Stimulated activated CD8-positive, alpha-beta memory T cell treated with anti-CD3 and anti-CD28 coated beads, Interleukin-2, amount 100 ng/mL, for 1 hour (primary cell): ENCODE measurements at places on chromosomes 5 and 9.

DNA sequence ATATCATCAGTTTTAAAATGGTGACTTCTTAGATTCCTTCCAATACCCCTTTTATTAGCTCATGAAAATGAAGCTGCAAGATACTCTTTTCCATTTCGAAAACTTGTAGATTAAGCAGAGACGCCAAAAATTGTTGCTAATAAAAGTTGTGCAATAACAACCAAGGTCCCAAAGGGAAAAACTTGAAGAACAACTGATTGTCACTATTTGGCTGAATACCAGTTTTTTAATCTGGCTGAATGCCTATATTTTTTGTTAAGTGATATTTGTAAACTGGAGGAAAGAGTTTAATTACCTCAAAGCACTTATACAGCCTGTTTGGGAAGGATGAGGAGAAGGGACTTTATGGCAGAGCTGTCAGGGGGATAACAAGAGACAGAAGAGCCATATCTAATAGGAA lies 14.6 kb downstream of the C5orf58 start:
- DNase-seq: no peak

GRCh38 chr9:17906176-17906840 lies 327.4 kb downstream of the SH3GL2 start:
- no peak for DNase-seq

DNA sequence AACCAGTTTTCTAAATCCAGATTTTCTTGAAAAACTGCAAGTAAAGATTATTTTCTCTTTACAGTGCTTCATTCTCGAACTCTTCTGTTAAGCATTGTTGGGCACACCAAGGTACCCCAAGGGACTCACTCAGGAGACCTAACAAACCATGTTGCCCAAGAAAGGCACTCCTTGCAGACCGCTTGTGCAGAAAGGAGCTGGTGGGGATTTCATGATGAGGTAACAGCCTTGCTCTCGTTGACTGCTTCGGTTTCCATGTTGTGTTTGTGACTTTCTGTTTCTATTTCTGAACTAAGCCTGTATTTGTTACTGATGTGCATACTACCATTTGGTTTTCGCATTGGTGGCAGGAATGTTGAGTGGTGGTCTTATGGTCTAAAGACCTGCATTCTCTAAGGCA lies 266.6 kb upstream of the DAP start:
- DNase-seq: no peak

DNA sequence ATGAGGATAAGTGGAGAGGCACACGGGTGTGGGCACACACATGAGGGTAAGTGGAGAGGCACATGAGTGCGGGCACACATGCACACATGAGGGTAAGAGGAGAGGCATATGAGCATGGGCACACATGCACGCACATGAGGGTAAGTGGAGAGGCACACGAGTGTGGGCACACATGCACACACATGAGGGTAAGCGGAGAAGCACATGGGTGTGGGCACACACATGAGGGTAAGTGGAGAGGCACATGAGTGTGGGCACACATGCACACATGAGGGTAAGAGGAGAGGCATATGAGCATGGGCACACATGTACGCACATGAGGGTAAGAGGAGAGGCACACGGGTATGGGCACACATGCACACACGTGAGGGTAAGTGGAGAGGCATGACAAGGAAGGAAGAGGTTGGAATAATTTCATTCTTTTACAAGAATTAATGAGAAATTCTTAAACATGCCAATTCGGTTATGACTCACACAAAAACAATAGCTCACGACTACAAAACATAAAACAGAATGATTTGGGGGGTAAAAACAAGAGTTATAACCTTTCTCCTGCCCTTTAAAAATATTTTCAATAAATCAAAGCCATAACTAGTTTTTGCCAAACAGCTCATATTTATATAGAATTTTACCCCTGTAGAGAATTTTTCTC lies 67.5 kb downstream of the APBA1 start:
- DNase-seq: no peak

DNA sequence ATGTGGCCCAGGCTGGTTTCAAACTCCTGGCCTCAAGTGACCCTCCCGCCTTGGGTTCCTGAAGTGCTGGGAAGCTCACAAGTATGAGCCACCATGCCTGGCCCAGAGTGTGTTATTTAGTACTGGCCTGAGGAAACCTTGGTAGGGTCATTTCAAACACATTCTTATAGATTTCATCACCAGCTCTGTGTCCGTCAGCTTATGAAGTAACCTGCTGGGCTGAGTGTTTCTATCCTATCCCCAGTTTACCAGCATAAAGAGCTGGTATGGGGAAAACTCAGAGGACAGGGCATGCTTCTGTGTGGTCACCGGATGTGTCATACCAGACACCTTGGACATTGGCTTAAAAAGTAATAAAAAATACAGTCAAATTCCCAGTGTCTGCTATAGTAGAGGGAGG lies 45.3 kb downstream of the PTPN3 start:
- no peak for DNase-seq

GRCh38 chr9:16046713-16047112 lies 493.9 kb downstream of the CCDC171 start:
- no peak for DNase-seq

- no peak for DNase-seq
These were observed 1.8 kb downstream of the LPCAT1 start for GRCh38 chr5:1521671-1522600.

- no peak for DNase-seq
These were observed 11.4 kb upstream of the ZDHHC12 start for GRCh38 chr9:128735373-128735772.

- DNase-seq: no peak
These were observed 37.1 kb upstream of the RARS1 start for GRCh38 chr5:168449166-168449565.

DNA sequence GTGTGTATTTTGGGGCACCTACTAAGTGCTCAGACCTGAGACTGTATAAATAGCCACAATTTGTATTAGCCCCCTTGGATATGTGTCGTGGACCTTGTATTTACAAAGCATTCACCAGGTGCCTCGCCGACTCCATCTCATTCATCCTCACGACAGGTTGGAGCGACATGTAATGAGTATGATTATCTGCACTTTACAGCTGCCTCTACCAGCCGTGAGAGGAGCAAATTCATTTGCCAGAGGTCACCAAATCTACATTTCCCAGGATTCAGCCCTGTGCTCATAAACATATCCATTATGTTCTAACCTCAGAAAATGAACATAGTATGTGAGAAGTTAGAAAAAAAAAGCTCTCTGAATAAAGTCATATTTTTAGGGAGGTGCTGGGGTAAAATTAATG lies 167.4 kb downstream of the ZDHHC21 start:
- DNase-seq: no peak

- DNase-seq: no peak
These were observed at the start of gene SPINK4 for GRCh38 chr9:33239921-33240320. Gene SPINK4, plus strand, starts transcription at chr9:33240167. Its CDS starts 42 bp downstream, at chr9:33240209.

DNA sequence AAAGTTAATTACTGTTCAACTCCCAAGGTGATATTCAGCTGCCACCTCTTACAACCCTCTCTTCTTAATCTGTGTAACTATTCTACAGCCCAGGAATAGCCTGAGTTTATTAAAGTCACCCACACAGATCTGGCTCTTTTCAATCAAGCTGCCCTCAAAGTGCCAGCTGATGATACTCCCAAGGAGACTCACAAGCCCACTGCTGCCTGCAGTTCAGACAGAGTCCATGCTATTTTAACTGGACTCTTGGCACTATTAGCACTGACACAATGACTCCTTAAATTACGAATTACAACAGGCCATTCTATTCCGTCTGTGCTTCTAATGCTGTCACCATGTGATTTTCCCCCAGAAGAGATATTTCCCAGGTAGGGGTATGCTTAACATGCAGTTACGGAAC lies 26.3 kb downstream of the REEP5 start:
- no peak for DNase-seq

DNA sequence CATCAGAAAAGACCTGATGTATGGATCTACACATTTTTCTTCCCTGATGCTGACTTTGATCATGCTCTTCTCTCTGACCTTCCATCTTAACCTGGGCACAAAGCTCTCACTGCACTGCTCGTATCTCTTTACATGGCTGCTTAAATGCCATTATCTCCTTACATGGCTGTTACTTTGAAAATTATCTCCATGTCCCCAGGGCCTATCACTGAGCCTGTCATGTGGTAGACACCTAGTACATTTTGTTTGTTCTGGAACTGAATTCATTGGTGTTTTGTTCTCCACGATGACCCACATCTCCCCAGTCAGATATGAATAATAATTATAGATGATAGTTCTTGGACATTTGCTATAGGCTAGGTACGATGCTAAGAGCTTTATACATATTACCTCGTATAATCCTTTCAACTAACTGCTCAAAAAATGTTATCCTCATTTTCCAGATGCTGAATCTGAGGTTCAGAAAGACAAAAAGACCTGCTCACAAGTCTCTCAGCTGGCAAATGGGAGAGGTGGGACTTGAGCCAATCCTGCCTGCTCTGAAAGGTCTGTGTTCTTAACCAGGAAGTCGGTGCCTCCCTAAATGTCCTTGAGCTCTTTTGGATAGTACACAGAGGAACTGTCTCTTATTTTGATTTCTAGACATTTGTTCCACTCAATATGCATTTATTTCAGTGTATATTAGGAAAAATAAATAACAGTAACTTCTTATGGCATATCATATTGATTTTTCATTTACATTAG lies 9.8 kb upstream of the CPEB4 start:
- DNase-seq: no peak

GRCh38 chr5:53739111-53739510 lies 178.7 kb downstream of the NDUFS4 start:
- DNase-seq: no peak

DNA sequence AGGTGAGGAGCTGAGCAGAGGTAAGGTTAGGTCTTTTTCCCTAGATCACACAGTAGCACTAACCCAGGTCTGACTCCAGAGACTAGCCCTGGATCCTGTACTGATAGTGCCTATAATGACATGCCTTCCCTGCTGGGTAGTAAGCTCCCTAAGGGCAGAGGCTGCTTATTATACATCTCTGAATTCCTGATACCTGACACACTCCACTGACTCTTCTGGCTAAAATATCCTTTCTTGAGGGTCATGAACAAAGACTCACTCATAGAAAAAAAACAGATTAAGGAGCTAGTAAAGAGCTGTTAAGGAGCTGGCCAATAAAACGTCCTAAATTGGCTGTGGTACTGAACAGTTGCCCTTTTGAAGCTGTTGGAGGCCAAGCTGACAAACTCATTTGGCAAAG lies 149.0 kb upstream of the ITGA1 start:
- DNase-seq: no peak
